ENCODE measurements at places on chromosomes 7 and 10.

DNA sequence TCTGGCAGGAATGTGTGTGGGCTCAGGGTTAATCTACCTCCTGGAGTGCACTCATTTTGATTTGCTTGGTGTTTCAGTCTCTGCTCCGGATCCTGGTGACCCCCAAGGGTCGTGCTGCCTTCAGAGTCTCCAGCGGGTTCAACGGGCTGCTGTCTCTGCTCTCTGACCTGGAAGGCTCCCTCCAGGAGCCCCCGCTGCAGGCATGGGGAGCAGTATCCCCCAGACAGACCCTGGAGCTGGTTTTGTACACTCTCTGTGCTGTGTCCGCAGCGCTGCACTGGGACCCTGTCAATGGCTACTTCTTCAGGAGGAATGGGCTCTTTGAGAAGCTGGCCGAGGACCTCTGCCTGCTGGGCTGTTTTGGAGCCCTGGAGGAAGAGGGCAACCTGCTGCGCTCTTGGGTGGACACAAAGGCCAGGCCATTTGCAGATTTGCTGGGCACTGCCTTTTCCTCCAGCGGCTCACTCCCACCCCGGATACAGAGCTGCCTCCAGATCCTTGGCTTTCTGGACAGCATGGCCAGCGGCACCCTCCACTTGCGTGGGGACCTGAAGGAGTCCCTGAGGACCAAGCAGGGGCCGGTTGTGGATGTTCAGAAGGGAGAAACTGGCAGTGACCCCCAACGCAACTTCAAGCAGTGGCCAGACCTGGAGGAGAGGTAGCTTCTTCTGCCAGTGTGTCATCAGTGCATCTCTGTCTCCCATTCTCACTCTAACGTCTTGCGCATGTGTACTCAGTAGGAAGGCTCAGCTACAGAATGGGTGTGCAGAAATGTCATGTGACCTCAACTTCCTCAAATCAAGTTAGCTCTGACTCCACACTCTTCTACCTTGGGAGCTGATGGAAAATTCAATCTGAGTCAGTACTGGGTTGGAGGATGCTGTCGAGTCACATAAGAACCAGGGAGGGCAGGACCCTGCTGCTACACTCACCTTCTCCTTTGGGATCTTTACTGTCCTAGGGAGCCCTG is 58.5 kb downstream of the WDFY4 start:
- DNase-seq = no peak

DNA sequence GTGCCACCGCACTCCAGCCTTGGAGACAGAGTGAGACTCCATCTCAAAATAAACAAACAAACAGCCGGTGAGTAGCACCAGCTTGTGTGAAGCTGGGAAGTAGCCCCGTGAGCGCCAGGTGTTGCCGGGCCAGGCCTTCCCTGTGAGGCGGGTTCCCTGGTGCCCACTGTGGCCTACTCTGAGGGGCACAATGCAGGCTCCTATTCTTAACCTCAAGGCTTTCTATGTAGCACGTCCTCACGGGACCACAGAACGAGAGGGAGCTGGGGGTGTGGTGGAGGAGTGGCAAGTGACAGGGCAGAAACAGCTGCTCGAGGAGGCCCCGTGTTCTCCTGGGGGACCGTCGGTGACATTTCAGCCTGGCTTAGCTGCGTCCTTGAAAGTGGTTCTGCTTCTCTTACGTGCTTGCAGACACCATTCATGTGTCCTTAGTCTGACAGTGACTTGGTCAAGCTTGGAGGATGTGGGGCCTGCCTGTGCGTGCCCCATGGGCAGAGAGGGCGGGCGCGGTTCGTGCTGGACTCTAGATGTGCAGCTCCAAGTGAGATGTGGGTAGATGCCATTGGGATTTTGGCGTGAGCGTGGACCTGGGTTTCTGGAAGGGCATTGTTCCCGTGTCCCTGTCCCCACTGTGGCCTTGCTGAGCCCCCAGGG is 116.6 kb downstream of the NKX6-2 start:
- no peak for DNase-seq

DNA sequence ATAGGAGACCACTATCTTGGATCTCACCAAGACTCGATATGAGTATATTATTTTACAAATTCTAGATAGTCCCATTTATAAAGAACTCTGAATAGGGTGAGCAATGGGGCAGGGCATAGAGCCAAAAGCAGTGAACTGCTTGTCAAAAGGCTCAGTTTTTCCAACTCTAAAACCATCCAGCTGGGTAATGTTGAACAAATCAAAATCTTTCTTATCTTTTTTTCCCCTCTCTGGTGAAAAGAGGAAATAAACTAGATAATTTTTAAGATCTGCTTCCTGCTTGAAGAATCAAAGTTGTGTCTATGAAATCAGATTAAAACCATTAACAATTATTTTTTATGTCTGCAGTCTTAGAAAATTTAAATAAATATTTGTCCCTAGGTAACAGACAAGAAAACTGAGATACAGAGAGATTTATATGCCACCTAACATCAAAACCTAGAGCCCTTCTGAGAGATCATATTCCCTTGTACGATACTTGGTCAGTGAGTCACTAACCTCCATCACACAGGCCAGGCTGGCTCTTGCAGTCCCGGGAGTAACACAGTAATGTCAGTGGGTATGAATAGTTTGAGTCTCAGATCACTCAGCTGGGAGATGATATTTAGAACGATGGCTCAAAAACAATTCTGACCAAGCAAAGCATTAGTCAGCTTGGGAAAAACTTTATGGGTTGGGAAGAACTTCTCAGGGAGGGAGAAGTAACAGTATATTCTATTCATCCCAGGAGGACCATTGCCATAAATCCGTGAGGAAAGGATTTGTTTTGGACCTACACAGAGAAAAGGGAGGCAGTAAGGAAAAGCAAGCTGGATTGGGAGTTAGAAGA is 178.8 kb downstream of the REEP3 start:
- peak; percentile 98 for DNase-seq

DNA sequence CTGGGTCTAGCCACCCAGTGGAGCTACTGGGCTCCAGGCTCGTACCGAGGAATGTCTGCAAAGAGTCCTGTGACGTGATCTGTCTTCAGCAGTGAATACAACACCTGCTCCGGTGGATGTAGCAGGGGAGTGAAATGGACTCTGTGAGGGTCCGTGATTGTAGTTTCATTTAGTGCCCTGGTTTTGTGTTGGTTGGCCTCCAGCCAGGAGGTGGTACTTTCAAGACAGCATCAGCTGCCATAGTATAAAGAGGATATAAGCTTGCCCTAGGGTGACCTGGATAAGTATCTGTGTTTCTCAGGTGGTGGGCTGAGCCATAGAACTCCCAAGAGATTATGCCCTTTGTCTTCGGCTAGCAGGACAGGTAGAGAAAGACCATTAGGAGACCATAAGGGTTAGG is 24.6 kb upstream of the WNT2 start:
- no peak for DNase-seq

- DNase-seq = no peak
Measured at GRCh38 chr7:141290973-141291372, 217.1 kb downstream of the TMEM178B start.

GRCh38 chr7:17031906-17032551 is 150.2 kb upstream of the AGR3 start:
- no peak for DNase-seq

DNA sequence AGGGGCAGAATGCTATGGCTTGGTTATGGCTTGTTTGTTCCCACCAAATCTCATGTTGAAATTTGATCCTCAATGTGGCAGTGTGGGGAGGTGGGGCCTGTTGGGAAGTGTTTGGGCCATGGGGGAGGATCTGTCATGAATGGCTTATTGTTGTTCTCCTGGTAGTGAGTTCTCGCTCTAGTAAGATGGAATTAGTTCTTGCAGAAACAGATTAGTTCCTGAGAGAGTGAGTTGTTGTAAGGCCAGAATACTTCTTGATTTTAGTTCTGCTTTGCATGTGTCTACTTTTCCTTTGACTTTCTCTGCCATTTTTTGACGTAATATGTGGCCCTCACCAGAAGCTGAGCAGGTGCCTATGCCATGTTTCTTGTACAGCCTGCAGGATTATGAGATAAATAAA is 188.2 kb downstream of the KIF20B start:
- DNase-seq = no peak

DNA sequence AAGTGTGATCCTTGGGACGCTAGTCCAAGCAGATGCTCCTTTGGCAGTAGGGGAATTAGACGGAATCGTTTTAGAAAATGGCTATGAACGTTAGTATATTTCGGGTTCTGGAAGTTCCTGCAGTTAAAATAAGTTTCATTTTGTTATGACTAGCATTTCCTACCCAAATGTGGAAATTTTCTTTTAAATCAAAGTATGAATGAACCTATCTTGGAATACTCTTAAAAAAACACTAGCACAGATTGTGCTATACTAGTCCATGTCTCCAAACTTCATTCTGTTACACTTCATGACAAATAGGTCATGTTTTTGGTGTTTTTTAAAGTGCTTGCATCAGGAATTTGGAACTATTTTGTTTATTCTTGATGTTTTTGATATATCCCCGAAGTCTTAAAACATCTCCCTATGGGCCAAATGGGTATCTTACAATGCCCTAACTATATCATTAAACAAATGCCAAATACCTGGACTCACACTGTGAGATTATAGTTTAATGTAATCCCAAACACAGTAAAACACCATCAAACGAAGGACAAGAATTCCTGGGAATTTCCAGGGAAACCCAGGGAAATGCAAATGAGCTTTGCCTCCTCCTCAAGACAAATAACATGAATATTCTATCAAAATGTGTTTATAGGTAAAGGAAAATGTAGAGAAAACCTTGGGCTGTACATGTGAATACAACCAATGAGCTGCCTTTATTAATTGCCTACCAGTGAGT is 75.9 kb upstream of the PTPRZ1 start:
- no peak for DNase-seq

- DNase-seq = peak; percentile 68
Measured at GRCh38 chr7:88226886-88227516, 7.2 kb upstream of the SRI start.

- no peak for DNase-seq
Measured at GRCh38 chr10:132117146-132117545, 51.4 kb downstream of the JAKMIP3 start.

GRCh38 chr10:72417971-72418370 is 63.3 kb upstream of the DNAJB12 start:
- no peak for DNase-seq

DNA sequence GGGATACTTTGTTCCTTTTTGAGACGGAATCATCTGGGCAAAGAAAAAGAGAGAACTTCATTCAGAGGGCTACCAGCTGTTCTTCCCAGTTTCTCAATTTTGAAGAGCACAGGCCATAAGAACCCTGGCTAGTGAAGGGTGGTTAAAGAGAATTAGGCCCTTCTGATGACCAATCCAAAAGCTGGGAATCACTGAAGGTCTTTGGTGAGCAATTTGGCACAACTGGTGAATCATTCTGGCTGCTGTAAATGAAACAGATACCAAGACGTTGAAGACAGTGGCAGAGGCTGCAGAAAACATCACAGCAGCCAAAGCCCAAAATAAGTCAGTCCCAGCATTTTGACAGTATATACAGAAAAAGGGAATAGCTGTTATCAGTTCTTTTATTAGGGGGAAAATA is 5.1 kb downstream of the RAPGEF5 start:
- no peak for DNase-seq

DNA sequence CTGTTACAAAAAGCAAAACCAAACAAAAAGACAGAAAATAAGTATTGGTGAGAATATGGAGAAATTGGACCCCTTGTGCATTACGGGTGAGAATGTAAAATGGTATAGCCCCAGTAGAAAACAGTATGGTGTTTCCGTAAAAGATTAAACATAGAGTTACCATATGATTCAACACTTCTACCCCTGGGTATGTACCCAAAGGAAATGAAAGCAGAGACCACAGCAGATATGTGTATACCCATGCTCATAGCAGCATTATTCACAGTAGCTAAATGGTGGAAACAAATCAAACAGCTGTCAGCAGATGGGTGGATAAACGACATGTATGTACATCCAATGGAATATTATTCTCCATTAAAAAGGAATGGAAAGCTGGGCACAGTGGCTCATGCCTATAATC is 42.4 kb downstream of the STARD3NL start:
- DNase-seq = no peak

DNA sequence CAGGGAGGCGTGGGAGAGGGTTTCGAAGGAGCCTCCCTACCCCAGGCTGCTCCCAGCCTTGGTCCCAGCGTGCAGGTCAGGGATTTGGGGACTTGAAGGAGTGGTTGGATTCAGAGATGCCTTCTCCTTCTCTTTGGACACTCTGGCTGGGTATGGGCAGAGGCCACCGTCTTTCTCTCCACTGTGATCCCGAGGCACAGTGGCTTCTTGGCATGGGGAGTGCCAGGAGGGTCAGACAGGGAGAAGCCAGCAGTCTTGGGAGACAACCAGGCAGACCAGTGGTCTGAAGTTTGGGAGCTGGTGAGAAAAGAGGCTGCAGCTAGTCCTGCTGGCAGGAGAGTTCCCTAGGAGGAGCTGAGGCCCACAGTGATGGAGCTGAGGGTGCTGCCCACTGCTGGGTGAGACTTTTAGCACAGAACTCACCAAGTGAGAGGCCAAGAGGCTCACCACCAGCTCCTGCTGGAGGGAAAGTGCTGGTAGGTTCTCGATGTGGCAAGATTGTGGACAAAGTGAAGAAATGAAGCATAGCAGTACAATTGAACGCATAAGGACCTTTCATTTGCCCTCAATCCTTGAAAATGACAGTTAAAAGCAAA is 35.2 kb upstream of the WDFY4 start:
- no peak for DNase-seq

DNA sequence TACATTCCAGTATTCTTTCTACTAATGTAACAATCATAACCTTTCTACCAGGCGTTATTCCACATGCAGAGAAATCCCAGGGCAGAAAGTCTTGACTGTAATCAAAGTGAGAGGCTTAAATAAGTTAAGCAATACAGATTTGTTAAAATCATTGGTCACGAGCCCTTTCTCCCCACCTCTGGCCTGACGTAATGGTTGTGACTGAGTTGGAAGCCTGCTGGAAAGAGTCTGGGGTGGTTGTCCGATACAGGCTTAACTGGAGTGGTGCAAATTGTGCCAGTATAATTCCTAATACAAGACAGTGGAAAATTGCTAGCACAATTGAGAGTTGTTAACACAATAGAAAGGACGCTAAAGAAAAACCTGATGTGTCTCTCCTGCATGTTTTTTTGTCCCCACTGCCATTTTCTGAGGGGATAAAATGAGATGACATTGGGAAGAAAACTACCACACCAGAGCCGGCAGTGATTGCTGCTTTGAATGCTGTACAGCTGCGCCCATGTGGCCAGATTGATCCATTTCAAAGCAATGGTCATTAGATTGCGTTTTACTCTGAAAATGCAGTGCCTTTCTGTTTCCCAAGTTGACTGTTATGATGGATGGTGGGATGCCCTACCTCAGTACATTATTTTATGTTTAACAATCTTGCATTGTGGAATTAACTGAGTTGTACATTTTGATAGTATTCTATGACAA is 190.8 kb downstream of the POU6F2 start:
- no peak for DNase-seq

DNA sequence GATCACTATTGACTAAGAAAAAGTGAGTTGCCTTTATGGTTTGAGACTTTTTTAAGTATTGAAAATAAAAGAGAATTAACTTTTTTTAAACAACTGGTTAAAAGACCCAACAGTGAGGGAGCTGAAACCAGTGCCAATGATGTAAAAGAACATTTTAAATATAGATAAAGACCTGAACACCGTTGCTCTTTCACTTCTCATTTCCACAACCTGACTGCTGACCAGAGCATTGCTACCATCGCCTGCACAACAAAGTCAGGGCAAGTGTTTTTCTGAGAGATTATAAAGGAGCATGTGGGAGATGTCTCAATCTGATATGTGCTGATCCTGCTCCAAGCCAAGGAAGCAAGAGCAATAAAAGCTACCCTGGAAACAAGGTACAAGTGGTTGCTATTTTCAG is 34.7 kb downstream of the IMMP2L start:
- no peak for DNase-seq
